ENCODE measurements at places on chromosomes 4 and X.

GRCh38 chr4:148238086-148238485 lies 204.1 kb downstream of the NR3C2 start:
- DNase-seq, result no peak

GRCh38 chr4:125353131-125353530 lies 38.4 kb downstream of the FAT4 start:
- DNase-seq, result no peak

DNA sequence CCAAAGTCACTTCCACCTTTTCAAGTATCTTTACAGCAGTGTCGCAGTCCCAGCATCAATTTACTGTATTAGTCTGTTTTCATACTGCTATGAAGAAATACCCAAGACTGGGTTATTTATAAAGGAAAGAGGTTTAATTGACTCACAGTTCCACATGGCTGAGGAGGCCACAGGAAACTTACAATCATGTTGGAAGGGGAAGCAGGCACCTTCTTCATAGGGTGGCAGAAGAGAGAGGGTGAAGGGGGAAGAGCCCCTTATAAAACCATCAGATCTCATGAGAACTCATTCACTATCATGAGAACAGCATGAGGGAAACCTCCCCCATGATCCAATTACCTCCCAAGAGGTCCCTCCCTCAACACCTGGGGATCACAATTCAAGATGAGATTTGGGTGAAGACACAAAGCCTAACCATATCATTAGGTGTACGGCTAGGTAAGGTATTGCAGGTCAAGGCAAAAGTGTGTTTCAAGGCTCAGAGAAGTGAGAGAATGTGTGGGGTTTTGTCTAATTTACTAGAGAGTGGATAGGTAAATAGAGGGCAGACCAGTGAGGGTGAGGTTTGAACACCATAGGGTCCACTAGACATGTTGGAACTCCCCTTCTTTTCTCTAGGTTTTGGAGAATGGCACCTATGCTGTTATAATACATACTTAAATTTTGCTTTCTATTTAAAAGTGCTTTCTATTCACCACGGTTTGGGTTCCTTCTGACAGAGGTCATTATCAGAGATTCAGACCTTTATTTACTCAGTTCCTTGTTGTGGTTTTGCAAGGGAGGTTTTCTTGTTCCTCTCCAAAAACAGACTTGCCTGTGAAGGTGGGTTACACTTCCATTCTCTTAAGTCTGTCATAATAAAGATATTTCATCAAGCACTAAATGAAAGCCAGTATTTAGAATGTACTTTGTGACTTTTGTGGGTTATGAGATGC lies 186.6 kb downstream of the CPEB2 start:
- DNase-seq, result no peak

DNA sequence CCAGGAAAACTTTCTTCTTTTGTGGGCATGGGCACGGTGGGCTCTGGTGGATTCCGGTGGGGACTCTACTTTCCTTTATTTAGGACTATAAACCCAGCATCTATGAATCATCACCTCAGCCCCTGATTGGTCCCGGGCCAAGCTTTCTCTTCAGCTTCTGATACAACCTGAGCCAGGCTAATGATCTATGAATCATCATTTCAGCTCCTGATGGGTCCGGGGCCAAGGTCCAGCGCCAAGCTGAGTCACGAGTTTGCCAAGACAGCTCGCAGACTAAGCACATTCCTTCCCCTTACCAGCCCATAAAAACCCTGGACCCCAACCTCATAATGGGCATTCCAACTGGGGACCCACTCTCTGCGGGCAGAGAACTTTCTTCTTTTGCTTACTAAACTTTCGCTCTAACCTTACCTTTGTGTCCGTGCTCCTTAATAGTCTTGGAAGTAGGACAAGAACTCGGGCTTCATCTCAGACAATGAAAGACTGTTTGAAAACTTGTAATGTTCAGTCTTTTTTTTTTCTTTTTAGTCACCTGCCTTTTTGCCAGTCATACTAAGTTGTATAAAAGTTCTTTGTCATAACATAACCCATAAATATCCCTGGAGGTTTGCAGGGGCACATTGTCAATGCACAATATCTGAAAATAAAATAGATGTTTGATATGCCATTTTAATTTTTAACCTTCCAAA lies 904.9 kb upstream of the EPHA5 start:
- DNase-seq, result no peak

- no peak for DNase-seq
Measured at GRCh38 chrX:104419211-104419610, 146.8 kb upstream of the IL1RAPL2 start.

- DNase-seq, result no peak
Measured at GRCh38 chr4:136056748-136057147, 1475.5 kb downstream of the PCDH18 start.

DNA sequence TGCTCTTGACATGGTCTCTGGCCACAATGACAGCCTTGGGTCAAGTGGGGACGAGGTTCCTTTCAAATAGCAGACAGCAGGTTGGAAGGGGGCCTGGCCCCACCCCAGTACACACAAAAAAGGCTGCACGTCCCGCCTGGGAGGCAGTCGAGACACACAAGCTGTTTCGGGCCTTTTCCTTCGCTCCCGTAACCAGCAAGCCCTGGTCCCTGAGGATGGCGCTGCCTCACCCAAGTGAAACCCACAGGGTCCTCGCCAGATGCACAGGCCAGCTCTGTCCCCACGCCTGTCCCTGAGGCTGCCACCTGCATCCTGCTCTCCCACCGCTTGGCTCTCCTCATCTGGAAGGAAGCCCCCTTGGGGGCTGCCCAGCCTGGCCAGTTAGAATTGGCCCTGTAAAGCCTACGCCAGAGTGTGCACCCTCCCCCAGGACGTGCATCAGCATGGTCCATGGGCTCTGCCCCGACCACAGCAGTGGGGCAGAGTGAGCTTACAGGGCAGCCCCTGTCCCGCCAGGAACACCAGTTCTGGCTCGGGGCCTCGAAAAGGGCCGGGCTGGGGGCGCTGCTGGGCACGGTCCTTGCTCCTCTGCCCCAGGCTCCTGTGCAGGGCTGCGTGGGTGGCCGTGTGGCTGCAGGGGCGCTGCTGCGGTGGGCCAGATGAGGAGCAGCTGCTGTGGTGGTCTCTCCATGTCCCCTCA lies 2.0 kb downstream of the CPLX1 start:
- DNase-seq, result no peak

- no peak for DNase-seq
Measured at GRCh38 chr4:132651196-132651595, 497.9 kb upstream of the PCDH10 start.

DNA sequence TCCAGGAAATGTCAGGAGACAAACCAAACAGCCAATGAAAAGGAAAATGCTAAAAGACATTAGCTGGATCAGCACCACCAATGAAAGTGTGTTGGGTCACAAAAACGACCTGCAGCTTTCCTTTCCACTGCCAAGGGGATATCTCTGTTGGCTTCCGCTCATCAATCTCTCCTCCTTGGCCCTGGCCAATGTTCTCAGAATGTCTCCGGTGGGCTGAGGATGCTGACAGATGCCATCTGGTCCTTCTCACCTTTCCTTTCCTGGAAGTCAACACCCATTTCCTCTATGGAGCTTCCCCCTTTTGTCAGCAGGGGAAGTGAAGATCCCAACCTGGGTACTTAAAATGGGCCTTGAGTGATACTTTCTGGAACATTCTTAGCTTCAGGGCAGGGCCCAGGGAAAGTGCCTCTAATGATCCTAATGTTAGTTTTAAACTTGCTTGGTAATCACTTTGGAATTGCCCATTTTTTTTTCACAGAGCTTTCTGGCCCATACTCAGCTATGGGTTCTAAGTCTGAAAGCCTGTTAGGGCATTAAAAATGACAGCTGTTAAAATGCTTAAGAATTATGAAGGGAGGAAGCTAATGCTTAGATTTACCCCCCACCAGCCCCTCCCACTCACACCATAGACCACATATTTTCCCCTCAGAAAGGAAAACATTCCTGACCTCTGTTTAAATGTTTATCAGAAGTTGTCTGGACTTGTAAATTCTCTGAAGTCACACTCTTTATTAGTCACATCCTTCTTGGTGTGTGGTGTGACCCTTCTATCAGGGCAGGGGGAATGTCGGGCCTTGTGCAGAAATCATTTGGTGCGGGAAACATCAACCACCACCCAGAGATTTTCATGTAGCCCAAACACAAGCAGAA lies 29.2 kb downstream of the IGFBP7 start:
- no peak for DNase-seq

GRCh38 chr4:137740141-137740540 lies 207.8 kb upstream of the PCDH18 start:
- no peak for DNase-seq

DNA sequence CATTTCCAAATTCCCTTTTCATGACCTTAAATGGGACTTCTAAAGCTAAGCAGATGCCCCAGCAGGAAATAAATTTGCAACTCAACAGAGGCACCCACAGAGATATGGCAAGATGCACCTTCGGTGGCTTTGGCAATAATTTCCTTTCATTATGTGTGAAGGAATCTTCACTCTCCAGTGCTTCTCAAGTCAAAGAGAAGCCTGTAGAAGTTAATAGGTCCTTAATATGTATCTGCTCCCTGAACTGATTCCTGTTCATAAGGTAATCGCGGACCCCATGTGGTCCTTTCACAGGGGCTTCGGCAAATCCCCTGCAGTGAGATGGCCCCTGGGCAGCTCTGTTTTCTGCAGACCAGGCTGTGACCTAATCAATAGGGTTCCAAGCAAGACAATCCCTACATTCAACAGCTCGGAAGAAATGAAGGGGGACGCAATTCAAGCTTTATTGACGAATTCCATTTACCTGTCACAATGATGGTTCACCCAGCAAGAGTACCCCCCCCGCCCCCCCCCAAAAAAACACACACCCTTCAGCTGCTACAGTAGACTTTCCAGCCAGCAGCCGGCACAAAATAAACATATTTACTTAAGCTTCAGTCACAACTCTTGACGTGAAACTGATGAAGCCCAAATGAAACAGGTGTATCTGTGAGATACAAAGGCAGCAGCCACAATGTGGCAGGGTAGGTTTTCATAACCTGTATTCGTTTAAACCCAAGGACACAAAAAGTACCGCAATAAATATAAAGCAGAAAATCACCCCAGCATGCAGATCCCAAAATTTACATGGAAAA lies 35.3 kb downstream of the FAT1 start:
- no peak for DNase-seq

- DNase-seq, result no peak
Measured at GRCh38 chr4:124343661-124344171, 368.8 kb downstream of the ANKRD50 start.
